Activated T-cell treated with anti-CD3 and anti-CD28 coated beads, Interleukin-2, amount 50 U/mL, for 72 hours (primary cell): ENCODE measurements at places on chromosomes 2 and 18. TPM values are rescaled to one million over a fixed set of nuclear protein-coding genes. Genes with fewer than 3 reads are reported as not detected.

ZBTB7C gene
- 0.05 TPM for total RNA-seq

ANO7 gene
- 0.90 TPM for total RNA-seq

PSMA8 gene
- 1.9 TPM for total RNA-seq

SCN2A gene
- 0.12 TPM for total RNA-seq

BOD1L2 gene
- total RNA-seq, result not detected

PPIL3 gene
- 84.6 TPM for total RNA-seq

POU3F3 gene
- total RNA-seq, result not detected

CTNNA2 gene
- total RNA-seq, result not detected

DNAH7 gene
- total RNA-seq, result 0.02 TPM

RGPD4 gene
- total RNA-seq, result not detected

RESP18 gene
- total RNA-seq, result not detected

NTSR2 gene
- total RNA-seq, result not detected

NAB1 gene
- 42.8 TPM for total RNA-seq

SP9 gene
- total RNA-seq, result not detected

ZNF804A gene
- total RNA-seq, result not detected

CCDC121 gene
- total RNA-seq, result not detected

FZD7 gene
- 1.1 TPM for total RNA-seq

SPATA3 gene
- 1.9 TPM for total RNA-seq

UGT1A5 gene
- total RNA-seq, result not detected

TBR1 gene
- total RNA-seq, result 0.02 TPM

GALR1 gene
- total RNA-seq, result not detected

RTKN gene
- 3.1 TPM for total RNA-seq

GALNT5 gene
- total RNA-seq, result not detected

DES gene
- not detected for total RNA-seq

RBM43 gene
- 5.5 TPM for total RNA-seq

CRYGC gene
- not detected for total RNA-seq

SUPT7L gene
- total RNA-seq, result 45.0 TPM
